ENCODE measurements at places on chromosomes 2 and 18.

- no peak for DNase-seq
Measured at GRCh38 chr2:241036397-241036963, 38.1 kb downstream of the SNED1 start.

GRCh38 chr2:152157253-152157652 is 18.3 kb downstream of the STAM2 start:
- DNase-seq = no peak

- DNase-seq = no peak
Measured at GRCh38 chr2:48034295-48034694, 128.0 kb upstream of the FBXO11 start.

GRCh38 chr2:237440819-237441281 is 26.9 kb upstream of the COL6A3 start:
- no peak for DNase-seq

GRCh38 chr18:48318436-48318835 is 90.7 kb downstream of the ZBTB7C start:
- no peak for DNase-seq

GRCh38 chr2:190860985-190861680 is 19.5 kb upstream of the GLS start:
- DNase-seq = no peak

DNA sequence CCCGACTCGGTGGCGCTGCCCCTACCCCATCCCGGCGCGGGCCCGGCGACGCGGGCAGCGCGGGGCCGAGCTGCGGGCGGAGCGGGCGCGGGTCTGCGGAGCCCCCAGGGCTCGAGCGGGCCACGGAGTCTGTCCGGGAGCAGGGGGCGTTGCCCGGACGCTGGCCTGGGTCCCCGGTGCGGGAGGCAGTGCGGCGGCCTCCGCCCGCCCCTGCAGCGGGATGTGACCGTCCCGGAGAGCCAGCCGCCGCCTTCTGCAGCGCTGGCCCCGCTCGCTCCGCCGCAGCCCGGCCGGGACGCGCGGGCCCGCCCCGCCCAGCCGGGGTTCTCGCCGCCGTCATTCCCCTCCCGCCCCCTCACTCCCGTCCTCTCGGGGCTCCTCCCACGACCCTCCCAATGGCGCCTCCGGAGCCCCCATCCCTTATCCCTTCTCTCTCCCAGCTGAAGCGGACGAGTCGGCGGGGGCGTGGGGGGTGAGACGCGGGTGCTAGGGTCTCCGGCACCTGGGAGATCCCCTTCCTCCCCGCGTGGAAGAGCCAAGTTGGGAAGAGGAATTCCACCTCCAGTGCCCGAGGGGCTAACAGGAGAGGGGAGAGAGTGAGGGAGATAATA is at the start of gene FNDC4:
FNDC4 (minus strand) TSS at position 257 of the 611 bp plus-strand sequence. CDS start 521 bp downstream, outside the sequence.
- no peak for DNase-seq

- DNase-seq = no peak
Measured at GRCh38 chr18:903701-904100, 970 bp upstream of the ADCYAP1 start.

DNA sequence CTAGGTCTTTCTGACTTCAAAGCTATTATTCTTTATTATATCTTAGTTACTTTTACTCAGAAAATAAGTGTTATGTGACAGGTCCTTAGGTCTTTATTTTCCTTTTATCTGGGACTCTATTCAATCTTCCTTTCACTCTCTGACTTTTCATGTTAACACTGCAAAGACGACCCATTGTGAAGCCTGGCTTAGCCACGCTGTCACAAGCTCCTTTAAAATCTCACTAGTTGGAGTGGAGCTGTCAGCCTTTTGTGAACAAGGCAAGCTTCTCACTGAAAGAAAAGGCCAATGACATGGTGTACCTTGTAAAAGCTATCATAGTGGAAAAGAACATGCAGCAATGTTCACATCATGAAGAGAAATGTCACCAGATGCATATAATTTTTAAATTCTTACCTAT is 1130.7 kb upstream of the FAM98A start:
- DNase-seq = no peak

DNA sequence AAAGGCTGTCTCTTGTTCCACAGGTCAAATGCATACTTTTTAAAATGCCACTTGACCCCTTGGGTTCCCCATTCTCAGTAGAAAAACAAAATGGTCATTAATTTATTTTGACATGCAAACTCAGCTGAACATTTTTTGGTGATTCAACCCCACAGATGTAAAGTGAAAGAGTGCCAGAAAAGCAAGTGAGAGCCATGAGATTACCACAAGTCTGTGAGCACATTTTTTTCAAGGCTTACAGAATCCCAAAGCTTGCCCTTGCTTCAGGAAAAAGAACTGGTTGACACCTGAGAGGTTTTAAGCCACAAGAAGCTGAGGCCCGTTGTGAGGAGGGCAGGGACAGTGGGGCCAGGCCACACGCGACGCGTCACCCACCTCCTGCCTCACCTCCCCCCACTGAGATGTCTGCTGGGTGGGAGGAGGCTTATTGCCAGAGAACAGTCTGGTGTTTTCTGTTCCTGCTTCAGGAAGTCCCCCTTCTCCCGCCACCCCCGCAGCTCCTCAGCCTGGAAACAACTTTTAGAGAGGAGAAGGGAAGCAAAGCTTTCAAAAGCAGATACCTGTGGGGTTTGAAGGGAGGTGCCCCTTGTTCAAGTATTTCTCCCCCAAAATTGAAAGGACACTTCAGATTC is 70.4 kb upstream of the CYP1B1 start:
- no peak for DNase-seq

GRCh38 chr18:74241970-74242369 is 49.8 kb downstream of the CYB5A start:
- DNase-seq = no peak

DNA sequence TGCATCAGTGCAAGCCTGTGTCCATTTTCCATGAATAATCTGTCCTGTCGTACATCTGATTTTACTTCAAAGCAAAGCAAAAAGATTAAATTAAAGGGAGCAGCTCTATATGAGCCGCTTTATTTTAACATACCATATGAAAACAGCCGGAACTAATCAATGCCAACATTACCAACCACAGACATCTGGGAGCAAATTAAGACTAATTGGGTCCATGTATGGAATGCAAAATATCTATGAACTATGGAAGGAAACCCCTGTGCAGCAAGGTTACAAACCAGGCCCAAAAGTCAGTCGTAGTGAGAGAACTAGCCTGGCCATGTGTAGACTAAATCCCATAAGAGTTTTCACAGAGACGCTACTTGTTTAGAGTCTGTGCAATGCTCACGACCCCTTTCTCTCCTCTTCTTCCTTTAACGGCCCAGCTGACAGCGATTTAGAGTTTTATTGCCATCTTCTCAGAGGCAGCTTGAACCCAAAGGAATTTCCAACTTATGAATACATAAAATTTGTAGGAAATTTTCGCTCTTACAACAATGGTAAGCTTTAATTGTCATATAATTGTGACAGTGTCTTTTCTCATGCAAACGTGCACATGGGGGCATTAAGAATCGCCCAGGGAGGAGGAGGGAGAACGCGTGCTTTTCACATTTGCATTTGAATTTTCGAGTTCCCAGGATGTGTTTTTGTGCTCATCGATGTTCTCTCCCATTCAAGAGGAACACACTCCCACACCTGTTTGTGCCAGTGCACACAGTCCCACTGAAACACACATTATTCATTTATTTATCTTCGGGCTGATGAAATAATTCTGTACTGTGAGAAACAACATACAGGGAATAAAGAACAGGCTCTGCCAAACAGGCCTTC is 52.9 kb upstream of the RPL31 start:
- no peak for DNase-seq

- no peak for DNase-seq
Measured at GRCh38 chr2:218260742-218261422, at the start of gene GPBAR1. Gene GPBAR1, plus strand, starts transcription at chr2:218261015. Its CDS starts 1,710 bp downstream, at chr2:218262725.

DNA sequence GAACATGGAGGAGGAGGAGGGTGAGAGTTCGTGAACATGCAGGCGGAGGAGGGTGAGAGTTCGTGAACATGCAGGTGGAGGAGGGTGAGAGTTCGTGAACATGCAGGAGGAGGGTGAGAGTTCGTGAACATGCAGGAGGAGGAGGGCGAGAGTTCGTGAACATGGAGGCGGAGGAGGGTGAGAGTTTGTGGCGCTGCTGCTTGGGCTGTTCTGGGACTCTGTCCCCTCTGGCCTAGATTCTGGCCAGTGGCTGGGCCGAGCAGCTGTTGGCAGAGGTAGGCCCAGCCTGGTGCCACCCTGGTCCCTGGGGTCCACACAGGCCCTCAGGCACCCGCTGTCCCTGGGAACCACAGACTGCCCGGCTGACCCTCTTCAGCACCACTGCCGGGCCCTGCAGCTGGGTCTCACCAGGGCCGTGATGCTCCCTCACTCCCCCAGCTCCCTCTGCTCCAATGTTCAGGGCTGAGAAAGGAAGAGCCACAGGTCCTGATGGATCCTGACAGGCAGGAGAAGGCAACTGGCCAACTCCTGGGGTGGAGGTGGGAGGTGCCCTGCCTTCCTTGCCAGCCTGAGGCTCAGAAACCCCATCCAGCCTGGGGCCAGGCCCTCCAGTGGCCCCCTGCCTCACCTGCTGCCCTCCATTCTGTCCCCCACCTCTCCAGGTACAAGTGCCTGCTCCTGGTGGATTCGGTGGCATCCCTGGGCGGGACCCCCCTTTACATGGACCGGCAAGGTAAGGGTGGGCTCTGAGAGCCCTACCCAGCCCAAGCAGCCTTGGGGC is 3.9 kb downstream of the AGXT start:
- no peak for DNase-seq

DNA sequence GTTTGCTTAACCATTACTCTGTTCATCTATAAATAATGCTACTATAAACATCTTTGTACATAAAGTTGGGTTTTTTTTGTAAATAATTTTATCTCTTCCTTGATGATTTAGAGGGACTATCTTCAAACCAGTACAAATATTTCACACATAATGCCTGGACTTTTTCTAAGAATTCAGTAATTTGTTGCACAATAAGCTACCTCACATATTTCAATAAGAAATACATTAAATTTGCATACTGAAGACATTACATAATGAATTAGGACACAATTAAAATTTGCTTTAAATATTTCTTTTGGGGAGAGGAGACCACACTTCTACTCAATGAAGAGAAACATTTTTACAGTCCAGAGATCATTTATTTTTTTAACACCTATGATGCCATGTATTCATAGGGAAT is 7.2 kb upstream of the ROCK1 start:
- DNase-seq = no peak

GRCh38 chr2:21035282-21035973 is 8.4 kb downstream of the APOB start:
- DNase-seq = no peak

DNA sequence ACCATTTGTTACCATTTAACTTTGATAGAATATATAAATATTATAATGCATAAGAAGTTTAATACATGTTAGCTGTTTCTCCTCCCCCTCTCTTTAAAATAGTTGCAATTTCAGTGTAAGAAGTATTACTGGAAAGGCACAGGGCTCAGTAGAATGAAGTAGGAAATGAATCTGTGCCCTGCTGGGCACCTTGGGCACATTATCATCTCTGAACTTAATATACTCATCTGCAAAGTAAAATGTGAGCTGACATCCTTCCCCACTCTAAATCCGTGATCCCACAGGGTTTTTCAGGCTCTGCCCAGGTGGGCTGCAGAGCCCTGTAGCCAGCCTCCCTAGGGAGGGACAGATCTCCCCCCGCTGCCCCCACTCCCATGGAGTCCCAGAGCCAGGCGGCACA is 56.8 kb downstream of the DPP4 start:
- DNase-seq = no peak

DNA sequence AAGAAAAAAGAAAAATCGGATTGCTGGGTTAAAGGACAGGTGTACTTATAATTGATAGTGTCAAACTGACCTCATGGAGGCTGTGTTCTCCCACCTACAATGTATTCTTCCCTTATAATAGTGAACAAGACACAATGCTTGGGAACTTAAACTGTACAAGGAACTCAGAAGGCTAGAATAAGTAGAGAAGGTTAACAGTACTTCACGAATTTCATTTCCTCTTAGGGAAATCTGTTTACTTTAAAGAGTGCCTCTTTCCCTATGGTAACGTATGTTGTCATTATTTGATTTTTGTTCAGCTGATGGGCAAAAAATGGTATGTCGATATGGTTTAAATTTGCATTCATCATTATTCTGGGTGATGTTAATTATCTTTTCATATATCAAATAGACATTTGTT is 9.2 kb upstream of the HK2 start:
- DNase-seq = no peak

- DNase-seq = no peak
Measured at GRCh38 chr2:204967199-204967960, 422.1 kb downstream of the PARD3B start.

DNA sequence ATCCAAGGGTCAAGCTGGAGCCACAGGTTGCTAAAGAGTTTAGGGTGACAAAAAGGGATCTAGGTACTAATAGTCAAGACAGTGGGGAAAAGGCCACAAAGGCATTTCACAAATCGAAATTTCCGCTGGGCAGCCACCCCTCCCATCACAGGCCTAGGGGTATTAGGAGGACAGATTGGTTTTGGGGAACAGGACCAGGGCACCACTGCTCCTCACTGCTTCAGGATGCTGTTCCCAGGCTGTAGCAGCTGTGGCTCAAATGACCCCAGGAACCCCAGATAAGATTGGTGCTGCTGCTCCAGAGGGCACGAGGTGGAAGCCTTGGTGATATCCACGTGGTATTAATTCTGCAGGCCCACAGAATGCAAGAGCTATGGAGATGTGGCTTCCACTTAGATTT is 22.7 kb downstream of the KLHL23 start:
- DNase-seq = no peak

DNA sequence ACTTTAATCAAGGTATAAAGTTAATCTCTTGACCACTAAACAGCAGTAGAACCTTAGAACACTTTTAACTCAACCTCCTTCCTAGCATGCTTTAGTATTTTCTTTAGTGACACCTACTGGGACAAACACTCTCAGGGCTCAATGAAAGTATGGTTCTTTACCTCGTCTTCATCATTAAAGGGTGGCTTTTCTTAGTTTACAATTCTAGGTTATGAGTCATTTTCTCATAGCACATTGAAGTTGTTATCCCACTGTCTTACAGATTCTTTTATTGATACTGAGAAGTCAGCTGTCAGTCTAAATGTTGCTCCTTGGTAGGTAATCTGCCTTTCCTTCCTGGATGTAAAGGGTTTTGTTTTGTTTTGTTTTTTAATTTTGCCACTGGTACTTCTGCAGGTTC is 38.0 kb downstream of the SIGLEC15 start:
- DNase-seq = no peak

DNA sequence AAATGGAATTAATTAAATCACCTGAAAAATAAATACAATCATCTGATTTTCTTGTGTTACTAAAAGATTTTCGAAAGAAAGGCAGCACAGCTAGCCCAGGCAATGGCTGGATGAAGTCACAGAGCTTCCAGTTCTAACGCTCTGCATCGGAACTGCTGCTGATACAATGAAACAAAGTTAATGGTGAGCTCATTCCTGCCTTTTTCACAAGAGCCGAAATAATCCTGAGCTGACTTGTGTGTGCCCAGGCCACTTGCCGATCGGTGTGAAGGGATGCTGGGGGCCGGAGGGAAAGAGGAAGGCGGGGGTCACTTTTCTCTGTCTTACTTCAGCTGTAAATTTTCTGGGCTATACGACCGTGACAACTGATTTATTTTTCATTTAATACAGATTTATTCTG is 149.5 kb downstream of the INO80D start:
- DNase-seq = no peak

GRCh38 chr2:143474586-143474985 is 345.4 kb downstream of the ARHGAP15 start:
- DNase-seq = no peak

All from NCI-H2029 treated with DMSO at 0.1 percent for 48 hours (cell line).